ENCODE measurements at places on chromosomes 6 and 20. TPM values are rescaled to one million over a fixed set of nuclear protein-coding genes. Genes with fewer than 3 reads are reported as not detected.

The OPRM1 gene
- total RNA-seq: 0.66 TPM

The ANKRD66 gene
- total RNA-seq: not detected

The TMEM170B gene
- total RNA-seq: 5.5 TPM

The IPCEF1 gene
- 0.83 TPM for total RNA-seq

The HRH3 gene
- total RNA-seq: not detected

The NOX3 gene
- total RNA-seq: not detected

The GHRH gene
- not detected for total RNA-seq

The POM121L2 gene
- not detected for total RNA-seq

The TPBG gene
- 118 TPM for total RNA-seq

GRCh38 chr6:43310134-43310533 is 1.5 kb upstream of the CRIP3 start:
- H3K27ac ChIP-seq: no peak overlapping the region
- no peak overlapping the region for H3K4me3 ChIP-seq
- DNase-seq: no peak

DNA sequence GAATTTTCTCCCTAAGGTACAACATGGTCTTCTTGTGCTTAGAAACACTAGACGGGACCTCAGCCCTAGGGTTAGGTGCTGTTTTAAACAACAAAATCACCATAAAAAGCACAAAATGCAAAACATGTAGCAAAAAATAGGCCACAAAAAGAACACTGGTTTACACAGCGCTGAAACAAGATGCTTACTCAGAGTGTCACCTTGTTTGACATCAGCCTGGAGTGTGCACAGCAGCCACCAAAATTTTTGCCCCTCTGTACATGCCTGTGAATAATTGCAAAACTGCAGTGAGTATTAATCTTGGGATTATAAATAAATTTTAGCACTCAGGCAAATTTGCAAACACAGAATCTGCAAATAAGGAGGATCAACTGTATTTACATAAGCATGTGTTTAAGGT is 110.1 kb downstream of the PLG start:
- H3K27me3 ChIP-seq: no peaks in the 10 kb centered on the region
- H3K4me3 ChIP-seq: no peak overlapping the region
- H3K36me3 ChIP-seq: no peaks in the 10 kb centered on the region
- H3K27ac ChIP-seq: no peak overlapping the region
- DNase-seq: no peak

GRCh38 chr20:37505263-37506151 is 15.5 kb upstream of the NNAT start:
- no peaks in the 10 kb centered on the region for H3K27me3 ChIP-seq
- H3K4me1 ChIP-seq: peaks cover 23% of the 10 kb centered on the region
- H3K36me3 ChIP-seq: peaks cover 21% of the 10 kb centered on the region
- H3K4me3 ChIP-seq: no peak overlapping the region
- no peak overlapping the region for H3K27ac ChIP-seq

DNA sequence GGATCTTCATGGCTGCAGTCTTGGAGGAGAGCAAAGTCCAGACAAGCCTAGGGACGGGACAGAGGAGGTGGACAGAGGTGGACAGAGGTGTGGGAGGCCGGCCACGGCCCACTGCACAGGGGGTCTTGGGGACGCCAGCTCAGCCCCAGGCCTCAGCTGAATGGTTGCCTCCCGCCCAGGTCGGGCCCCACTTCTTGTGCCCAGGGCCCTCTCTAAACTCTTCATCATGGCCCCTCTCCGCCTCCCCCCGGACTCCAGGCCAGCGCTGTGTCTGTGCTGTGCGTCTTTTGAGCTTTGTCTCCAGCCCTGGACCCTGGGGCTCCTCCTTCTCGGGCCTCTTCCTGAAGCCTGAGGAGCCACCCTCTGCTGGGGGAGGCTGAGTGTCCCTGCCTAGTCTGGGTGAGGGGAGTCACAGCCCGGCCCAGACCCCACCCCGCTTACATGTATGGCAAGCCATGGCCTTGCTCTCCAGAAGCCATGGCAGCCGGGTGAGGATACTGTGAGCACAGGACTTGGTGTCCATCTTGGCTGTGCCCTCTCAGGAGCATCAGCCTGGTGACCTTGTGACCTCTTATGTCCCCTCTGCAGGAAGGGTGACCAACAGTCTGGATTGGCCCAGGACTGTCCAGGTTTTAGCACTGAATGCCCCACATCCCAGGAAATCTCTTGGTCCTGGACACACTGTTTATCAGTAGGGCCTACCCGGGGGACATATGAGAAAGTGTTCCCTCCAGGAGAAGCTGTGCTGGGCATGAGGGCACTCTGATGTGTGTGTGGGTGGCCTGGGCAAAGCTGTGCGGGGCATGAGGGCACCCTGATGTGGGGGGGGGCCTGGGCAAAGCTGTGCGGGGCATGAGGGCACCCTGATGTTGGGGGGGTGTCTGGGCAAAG is 9.4 kb upstream of the NPBWR2 start:
- H3K27me3 ChIP-seq: no peaks in the 10 kb centered on the region
- H3K36me3 ChIP-seq: no peaks in the 10 kb centered on the region
- H3K4me3 ChIP-seq: no peak overlapping the region

GRCh38 chr20:49677777-49678758 is 35.6 kb downstream of the B4GALT5 start:
- peaks cover 90% of the 10 kb centered on the region for H3K4me1 ChIP-seq
- DNase-seq: no peak

DNA sequence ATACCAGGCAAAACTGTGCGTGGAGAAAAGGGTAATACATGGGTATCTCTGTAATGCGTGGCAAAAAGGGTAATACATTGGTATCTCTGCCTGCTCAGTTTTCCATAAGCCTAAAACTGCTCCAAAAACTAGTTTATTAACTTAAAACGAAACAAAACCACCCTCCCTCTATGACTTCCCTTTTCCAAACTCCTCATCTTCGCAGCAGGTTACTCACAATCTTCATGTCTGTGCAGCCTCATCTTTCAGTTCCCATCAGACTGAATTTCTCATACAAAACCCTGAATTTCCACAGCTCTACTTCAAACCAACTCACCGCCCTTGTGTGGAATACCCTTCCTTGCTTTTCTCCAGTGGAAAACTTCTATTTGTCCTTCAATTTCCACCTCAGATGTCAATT is 199.4 kb downstream of the PHACTR1 start:
- H3K36me3 ChIP-seq: no peaks in the 10 kb centered on the region
- no peak for DNase-seq
- H3K4me1 ChIP-seq: no peaks in the 10 kb centered on the region
- no peaks in the 10 kb centered on the region for H3K27me3 ChIP-seq
- no peak overlapping the region for H3K27ac ChIP-seq

DNA sequence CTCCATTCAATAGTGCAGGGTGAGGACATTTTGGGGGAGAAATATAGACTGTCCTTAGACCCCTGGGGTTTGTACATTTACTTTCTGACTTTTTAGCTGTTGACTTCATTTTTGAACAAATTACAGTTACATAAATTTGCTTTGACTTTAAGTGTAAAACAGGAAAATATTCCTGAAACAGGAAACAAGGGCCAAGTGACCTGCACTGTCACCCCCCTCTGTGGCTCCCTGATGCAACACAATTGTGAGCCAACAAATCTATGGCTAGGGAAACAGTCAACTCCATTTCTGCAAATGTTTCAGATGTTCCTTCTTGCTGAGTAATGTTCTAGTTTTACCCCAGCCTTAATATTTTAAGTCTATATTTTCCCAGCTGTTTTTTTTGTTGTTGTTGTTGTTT is 39.8 kb downstream of the HLA-A start:
- H3K36me3 ChIP-seq: no peaks in the 10 kb centered on the region
- peaks cover 6% of the 10 kb centered on the region for H3K4me1 ChIP-seq
- no peaks in the 10 kb centered on the region for H3K27me3 ChIP-seq
- H3K4me3 ChIP-seq: no peak overlapping the region

DNA sequence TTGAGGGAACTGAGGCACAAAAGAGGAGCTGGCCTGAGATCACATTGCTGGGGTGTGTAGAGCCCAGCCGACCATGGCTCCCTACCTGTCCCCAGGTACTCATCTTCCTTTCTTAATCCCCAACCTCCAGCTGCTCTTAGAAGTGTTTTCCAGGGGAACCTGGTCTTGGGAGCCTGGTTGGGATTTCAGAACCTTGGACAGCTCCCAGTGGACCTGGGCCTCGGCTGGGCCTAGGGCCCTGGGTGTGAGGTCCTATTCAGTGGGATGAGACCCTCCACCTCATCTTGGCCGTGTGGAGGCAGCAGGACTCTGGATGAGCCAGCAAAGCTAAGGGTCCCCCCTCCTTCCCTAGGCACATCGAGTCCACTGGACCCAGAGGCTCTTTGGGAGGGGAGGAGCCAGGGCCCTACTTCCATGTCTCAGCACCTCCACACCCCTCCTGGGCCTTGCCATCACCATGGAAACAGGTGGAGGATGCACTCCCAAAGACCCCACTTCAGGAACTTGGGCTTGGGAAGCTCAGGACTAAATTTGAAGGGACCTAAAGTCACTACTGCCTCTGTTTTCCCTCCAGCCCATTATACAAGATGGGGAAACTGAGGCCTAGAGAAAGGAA is 38.5 kb downstream of the DLGAP4 start:
- H3K27me3 ChIP-seq: no peaks in the 10 kb centered on the region
- no peak for DNase-seq
- no peaks in the 10 kb centered on the region for H3K4me1 ChIP-seq
- H3K4me3 ChIP-seq: no peak overlapping the region
- H3K36me3 ChIP-seq: no peaks in the 10 kb centered on the region
- H3K27ac ChIP-seq: no peak overlapping the region

- H3K4me1 ChIP-seq: peaks cover 71% of the 10 kb centered on the region
- H3K27ac ChIP-seq: peak overlapping the region; percentile 88
These were observed 27.7 kb downstream of the TFEB start for GRCh38 chr6:41707565-41708200.

GRCh38 chr20:53678990-53679596 is 85.5 kb upstream of the ZNF217 start:
- no peak overlapping the region for H3K27ac ChIP-seq
- no peak for DNase-seq
- H3K4me1 ChIP-seq: peaks cover 19% of the 10 kb centered on the region
- no peaks in the 10 kb centered on the region for H3K27me3 ChIP-seq
- H3K36me3 ChIP-seq: no peaks in the 10 kb centered on the region

- peak; percentile 68 for DNase-seq
- no peaks in the 10 kb centered on the region for H3K4me1 ChIP-seq
- H3K4me3 ChIP-seq: no peak overlapping the region
- H3K36me3 ChIP-seq: no peaks in the 10 kb centered on the region
These were observed 56.0 kb downstream of the NPEPL1 start for GRCh38 chr20:58748618-58749017.

DNA sequence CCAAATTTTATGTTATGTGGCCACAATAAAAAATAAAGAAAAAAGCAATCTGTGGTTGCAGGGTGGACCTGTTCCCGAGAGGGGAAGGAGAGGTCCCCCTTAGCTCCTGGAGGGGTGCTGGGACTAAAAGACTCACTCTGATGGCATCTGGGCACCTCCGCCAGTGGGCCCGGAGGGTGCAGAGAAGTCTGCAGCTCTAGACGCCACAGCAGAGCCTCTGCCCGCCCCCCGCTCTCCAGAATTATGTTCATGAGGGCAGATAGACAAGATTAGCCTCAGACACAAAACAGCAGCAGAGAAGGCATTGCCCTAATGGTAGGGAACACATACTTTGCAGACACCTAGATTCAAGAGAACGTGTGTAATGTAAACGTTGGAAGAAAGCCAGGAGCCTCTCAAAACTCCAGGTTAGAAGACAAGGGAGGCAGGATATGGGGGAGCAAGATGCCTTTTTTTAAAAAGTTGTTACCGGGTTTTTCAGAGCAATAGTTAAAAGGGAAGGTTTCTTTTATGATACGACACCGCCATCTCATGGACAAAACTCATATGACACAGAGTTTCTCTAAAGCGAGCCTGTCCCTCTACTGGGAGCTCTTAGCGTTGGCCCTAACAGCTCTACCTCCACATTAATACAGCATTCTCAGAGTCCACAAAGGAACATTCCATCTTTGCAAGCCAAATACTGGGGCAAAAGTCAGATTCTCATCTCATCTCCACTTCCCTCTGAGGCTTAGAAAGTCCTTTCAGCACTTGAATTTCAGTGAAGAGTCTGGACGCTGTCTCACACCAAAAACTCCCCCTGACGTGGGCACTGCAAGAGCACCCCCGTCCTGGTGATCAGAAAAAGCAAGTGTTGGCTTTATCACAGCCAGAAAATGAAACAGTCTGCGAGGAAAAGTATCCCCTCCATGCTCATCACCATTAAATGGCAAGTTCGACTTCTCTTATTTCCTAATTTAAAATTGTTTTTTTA is 47.2 kb downstream of the FOXF2 start:
- no peaks in the 10 kb centered on the region for H3K36me3 ChIP-seq
- no peaks in the 10 kb centered on the region for H3K4me1 ChIP-seq
- H3K27ac ChIP-seq: no peak overlapping the region
- no peaks in the 10 kb centered on the region for H3K27me3 ChIP-seq

GRCh38 chr6:41428336-41428995 is 93.1 kb downstream of the NCR2 start:
- H3K4me3 ChIP-seq: peak overlapping the region; percentile 66
- H3K36me3 ChIP-seq: no peaks in the 10 kb centered on the region
- no peaks in the 10 kb centered on the region for H3K27me3 ChIP-seq
- peaks cover 35% of the 10 kb centered on the region for H3K4me1 ChIP-seq
- peak overlapping the region; percentile 53 for H3K27ac ChIP-seq

- DNase-seq: no peak
- no peaks in the 10 kb centered on the region for H3K4me1 ChIP-seq
- H3K27ac ChIP-seq: no peak overlapping the region
- H3K27me3 ChIP-seq: no peaks in the 10 kb centered on the region
- no peak overlapping the region for H3K4me3 ChIP-seq
These were observed 525.8 kb upstream of the POU3F2 start for GRCh38 chr6:98308564-98308963.

GRCh38 chr6:24571361-24571760 is 74.6 kb downstream of the KIAA0319 start:
- no peaks in the 10 kb centered on the region for H3K27me3 ChIP-seq
- H3K36me3 ChIP-seq: no peaks in the 10 kb centered on the region
- H3K27ac ChIP-seq: no peak overlapping the region
- DNase-seq: no peak
- no peaks in the 10 kb centered on the region for H3K4me1 ChIP-seq

GRCh38 chr6:147205690-147206600 is 1.7 kb downstream of the STXBP5 start:
- peak overlapping the region; percentile 83 for H3K4me3 ChIP-seq
- DNase-seq: no peak
- H3K4me1 ChIP-seq: peaks cover 33% of the 10 kb centered on the region
- peak overlapping the region; percentile 95 for H3K27ac ChIP-seq
- no peaks in the 10 kb centered on the region for H3K36me3 ChIP-seq
- H3K27me3 ChIP-seq: no peaks in the 10 kb centered on the region

- no peak overlapping the region for H3K27ac ChIP-seq
- H3K4me1 ChIP-seq: peaks cover 36% of the 10 kb centered on the region
- DNase-seq: no peak
- no peak overlapping the region for H3K4me3 ChIP-seq
These were observed 19.8 kb upstream of the ADRM1 start for GRCh38 chr20:62282877-62283503.

Measured in esophagus muscularis mucosa (tissue), 4 donors.